ENCODE measurements at places on chromosomes 2 and 18.

GRCh38 chr2:105113616-105114291, 75.9 kb downstream of the MRPS9 start:
- no peak for DNase-seq

GRCh38 chr2:145875016-145875415, 1355.1 kb upstream of the ZEB2 start:
- DNase-seq, result no peak

DNA sequence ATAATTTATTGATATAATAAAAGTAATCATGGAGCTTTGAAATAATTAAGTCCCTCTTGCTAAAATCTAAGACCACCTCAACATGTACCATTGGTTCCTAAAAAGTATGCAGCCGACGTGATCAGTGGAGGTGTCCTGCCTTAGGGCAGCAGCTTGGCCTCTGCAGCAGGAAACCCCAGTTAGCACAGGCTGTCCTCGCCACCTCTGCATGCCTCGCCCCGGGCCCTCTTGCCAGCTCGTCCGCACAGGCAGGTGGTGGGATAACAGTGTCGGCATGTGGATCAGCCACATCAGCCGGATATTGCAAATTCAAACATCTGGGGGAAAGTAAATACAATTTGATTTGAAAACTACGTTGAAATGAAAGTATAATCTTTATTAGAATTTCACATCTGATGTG, 22.9 kb downstream of the COA5 start:
- DNase-seq, result no peak

GRCh38 chr2:195513119-195513518, 143.9 kb upstream of the SLC39A10 start:
- DNase-seq, result no peak

DNA sequence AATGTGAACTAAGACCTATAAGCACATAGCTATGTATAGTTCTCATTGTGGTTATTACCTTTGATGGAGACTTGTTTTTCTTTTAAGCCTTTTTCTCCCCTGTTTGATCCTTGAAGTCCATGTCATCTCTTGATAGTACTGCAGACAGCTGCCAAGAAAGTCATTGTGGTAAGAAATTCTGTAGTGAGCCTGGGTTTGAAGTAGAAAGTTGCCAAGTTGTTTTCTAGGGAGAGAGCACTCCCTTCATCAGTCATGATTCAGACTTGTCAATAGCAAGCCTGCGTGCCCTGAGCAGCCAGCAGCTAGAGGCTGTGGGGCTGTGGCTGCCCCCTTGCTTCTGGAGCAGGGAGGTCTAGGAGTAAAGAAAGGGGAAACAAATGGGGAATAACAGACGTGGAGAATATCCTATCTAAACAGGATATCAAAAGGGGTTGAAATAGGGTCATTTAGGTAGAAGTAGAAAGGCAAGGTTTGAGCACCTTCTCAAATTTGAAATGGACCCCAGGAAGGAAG, 8.4 kb downstream of the SP5 start:
- no peak for DNase-seq

DNA sequence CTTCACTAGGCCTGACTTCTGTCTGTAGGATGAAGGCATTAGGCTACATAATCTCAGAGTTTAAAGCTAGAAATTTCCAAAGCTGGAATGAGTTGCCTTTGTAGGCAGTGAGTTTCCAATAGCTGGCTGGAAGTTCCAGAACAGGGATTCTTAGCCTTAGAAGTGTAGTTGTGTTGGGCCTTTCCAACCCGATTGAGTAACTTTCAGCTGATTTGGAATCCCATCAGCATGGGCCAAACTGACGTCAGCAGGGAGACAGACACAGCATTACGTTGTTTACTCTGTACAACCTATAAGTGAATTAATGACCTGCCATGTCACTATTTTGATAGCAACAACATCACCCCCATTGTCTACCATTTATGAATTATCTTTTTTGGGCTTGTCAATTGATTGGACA, 56.9 kb downstream of the SETBP1 start:
- DNase-seq, result no peak

DNA sequence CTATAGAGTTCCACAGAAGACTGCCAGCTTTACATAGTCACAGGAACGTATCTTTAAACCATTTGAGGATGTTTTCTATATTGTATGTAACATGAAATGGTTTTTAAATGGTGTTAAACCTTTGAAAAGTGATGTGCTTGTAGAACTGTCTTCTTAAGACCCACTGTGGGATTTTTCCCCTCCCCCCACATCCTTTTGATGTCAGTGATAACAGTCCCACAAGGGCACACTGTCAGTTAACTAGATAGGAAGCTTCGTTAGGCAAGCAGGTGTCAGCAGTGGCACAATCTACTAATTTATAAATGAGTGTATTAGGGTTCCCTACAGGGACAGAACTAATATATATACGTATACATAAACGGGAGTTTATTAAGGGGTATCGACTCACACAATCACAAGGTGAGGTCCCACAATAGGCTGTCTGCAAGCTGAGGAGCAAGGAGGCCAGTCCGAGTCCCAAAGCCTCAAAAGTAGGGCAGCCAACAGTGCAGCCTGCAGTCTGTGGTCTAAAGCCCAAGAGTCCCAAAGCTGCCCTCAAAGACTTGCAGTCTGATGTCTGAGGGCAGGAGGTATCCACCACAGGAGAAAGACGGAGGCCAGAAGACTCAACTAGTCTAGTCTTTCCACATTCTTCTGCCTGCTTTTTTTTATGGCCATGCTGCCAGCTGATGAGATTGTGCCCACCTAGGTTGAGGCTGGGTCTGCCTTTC, 23.8 kb upstream of the HNRNPLL start:
- no peak for DNase-seq

GRCh38 chr2:12265646-12266045, 451.1 kb upstream of the TRIB2 start:
- DNase-seq, result no peak

GRCh38 chr2:84482603-84483002, 23.5 kb upstream of the SUCLG1 start:
- DNase-seq, result no peak

Measured in NCI-H748 treated with DMSO at 0.1 percent for 48 hours (cell line).